Foreskin fibroblast (primary cell): ENCODE measurements at places on chromosomes 2 and 18.

DNA sequence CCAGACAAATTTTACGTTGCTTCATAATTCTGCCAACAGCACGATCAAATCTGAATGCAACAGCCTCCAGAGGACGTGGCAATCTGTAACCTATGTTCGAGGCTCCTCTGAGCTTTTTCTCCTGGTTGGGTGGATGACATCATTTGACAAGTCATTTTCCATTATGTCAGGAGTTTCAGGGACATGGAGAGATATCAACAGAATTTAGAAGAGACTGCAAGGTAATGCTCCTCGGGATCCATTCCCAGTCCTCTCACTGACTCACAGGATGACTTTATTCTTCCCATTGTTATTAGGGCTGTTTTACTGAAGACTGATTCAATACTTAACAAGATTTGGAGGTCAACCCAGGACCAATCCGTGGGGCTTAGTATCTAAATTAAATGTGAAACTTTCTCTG lies 72.5 kb upstream of the RNF152 start:
- no peak for DNase-seq

- DNase-seq = peak; percentile 80
Measured at GRCh38 chr2:236745420-236746210, 176.0 kb downstream of the ACKR3 start.

- no peak for DNase-seq
Measured at GRCh38 chr18:46559946-46560670, 96.9 kb downstream of the LOXHD1 start.

DNA sequence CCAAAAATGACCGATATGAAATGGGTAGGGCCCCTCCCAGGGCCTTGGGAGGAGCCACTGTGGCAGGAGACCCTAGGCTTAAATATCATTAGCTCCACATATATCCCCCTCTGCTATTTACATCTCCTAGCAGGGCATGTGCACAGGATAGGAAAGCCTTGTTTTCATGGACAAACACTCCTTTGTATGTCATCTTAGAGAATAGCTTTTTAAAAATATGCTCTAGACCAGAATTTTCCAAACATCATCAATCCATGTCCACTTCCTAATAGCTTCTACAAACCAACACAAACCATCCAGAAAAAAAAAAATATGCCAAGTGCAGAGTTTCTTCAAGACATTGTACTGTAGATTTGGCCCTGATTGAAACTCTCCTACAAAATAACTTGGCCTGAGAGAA lies 10.8 kb downstream of the DAPL1 start:
- DNase-seq = no peak

GRCh38 chr2:142989273-142990204 lies 112.1 kb downstream of the KYNU start:
- DNase-seq = peak; percentile 64

DNA sequence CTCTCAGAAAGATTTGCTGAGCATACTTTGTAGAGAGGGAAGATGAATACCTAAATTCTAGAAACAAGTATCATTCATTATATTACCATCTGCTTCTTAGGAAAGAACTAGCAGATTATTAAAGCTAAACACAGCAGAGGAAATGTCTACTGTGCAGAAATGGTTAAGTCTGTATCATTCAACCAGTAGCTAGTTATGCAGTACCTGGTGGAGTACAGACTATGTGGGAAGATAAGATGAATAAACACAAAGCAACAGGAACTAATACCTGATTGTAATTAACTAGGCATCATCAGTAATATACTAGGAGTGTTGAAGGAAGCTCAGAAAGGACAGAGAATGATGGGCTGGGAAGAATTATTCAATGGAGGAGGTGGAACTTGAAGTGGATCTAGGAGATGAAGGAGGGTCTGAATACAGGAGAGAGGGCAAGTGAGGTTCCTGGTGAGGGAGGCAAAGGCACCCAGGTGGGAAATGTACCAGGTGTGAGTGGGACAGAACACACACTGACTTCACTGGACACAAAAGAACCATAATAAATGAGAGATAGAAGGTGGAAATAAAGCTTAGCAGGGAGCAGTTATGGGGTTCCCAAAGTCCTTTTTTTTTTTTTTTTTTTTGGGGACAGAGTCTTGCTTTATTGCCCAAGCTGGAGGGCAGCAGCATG lies 9.5 kb downstream of the WDFY1 start:
- DNase-seq = no peak

- DNase-seq = no peak
Measured at GRCh38 chr2:10732924-10733565, 11.6 kb downstream of the ATP6V1C2 start.

DNA sequence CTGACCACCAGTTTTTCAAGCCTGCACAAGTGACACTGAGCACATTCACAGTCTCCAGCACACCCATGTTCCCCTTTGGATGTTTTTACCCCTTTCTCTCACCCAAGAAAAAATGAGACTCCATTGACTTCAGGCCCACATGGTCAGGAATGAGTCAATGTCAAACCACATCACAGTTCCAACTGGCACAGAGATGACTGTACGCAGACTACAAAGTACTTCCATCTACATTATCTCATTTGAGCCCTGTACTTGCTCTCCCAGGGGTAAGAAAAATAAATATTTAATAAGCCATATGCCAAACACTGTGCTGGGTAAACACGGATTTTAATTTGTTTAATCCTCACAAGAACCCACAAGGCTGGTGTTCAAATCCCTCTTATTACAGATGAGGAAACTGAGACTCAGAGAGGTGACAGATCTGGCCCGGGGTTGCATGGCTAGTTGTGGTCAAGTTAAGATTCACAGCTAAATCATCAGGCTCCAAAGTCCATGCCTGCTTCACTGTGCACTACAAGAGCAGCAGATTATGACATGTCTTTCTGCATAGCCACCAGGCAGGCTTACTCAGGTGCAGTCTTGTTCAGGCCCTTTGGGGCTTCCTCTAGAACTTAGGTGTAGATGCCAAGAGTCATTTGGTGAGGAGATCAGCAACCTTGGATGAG lies 106.1 kb downstream of the TXNL1 start:
- no peak for DNase-seq

DNA sequence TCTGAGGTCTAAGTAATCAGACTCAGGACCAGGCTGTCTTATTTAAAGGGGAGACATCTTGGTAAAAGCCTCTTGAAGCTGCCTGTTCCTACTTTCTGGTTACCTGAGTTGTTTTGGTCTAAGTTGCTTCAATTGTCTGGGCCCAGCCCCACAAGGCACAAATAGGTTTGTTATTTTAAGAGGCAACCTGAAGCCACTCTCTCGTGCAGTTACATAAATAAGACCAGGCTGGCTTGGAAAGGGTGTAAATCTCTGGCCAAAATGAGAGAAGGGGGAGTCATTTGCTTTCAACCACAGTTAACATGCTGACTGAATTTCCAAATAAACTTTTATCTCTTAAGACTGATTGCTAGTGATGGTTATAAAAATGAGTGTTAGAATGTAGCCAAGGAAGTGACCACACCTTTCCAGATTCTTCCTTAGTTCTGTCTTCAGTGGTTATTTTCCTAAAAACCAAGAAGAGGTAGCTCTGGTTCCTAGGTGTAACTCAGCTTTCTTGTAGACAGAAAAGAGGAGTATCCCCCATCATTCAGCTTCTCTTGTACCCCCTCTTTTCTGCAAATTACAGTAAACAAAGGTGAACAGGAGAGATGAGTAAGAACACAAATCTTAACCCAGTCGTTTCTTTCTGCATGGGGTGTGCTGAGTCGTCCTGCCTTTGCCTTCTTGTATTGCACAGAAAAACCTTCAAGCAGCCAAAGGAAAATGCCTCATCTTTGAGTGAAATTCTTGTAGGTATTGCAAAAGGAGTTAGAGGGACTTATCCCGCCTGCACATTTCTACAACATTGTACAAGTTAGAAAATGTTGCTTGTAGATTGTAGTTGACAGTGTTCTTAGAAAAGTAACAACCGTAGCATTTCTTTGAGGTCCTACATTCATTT lies 161.5 kb upstream of the NT5C1B start:
- peak; percentile 46 for DNase-seq

- peak; percentile 26 for DNase-seq
Measured at GRCh38 chr2:11835403-11835802, 89.0 kb downstream of the LPIN1 start.

- DNase-seq = no peak
Measured at GRCh38 chr2:37825586-37825985, 99.5 kb upstream of the RMDN2 start.
